M059J (cell line): ENCODE measurements at places on chromosomes 7 and 10.

- DNase-seq: peak; percentile 74
Measured at GRCh38 chr7:39735903-39736302, 112.5 kb downstream of the RALA start.

DNA sequence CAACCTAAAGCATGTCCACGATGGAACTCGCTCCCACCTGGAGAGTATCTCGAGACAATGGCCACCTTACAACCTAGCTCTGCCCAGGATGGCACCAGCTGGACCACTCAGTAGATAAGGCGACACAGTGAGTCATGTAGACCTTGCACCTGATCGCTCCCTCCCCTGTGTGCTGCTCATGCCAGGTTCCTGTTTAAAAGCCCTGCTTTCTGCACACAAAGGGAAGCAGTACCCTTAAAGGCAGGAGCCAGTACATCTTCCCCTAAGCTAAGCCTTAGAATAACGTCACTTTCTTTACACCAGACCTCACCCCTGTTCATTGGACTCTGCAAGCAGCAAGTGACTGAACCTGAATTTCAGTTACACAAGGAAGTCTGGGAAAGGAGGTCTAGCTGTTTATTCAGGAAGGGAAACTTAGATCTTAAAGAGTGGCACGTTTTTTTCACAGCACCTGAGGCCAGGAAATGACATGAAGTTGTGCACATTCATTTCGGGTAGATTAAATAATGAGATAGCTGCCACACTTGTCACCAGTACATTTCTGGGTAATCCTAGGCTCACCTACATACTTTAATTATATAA, 117.9 kb downstream of the MTPAP start:
- DNase-seq: no peak

- peak; percentile 19 for DNase-seq
Measured at GRCh38 chr7:43004082-43004481, 71.9 kb downstream of the MRPL32 start.

DNA sequence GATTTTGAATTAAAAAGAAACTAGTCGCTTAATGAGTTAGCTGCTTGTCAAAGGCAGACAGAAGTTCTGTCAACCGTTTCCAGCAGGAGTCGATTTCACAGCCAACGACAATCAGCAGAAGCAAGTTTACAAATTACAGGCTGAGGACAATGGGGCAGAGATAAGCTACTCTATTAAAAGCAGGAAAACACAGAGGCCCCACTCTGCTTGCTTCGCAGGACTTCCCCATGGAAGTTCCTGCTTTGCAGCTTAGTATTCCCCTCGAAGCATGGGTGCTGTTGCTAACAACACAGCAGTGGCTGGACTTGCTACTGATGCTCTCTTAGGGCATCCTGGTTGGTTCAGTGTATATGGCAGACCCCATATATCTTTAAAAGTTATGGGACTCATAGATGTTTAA, 50.8 kb upstream of the KLF6 start:
- DNase-seq: no peak

- DNase-seq: no peak
Measured at GRCh38 chr10:54909165-54909564, 108.1 kb upstream of the PCDH15 start.

GRCh38 chr10:113854761-113855588, 514 bp downstream of the NHLRC2 start:
- DNase-seq: peak; percentile 60

DNA sequence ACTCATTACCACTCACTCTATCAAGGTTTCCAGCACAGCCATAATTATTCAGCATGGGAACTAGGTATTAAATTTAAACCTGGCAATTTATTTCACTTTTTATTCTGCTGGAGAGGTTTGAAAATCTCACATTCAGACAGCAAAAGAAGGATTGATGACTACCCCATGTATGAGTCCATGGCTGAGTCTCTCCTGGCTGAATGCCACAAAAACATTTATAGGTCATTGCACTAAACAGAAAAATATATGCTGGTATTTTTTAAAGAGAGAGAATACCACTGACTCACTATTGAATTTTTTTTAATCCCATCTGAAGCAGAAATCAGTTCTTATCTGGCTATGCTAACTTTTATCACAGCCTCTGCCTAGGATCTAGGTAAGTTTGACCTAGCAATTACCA, 336.3 kb downstream of the PPP1R3A start:
- DNase-seq: peak; percentile 55

DNA sequence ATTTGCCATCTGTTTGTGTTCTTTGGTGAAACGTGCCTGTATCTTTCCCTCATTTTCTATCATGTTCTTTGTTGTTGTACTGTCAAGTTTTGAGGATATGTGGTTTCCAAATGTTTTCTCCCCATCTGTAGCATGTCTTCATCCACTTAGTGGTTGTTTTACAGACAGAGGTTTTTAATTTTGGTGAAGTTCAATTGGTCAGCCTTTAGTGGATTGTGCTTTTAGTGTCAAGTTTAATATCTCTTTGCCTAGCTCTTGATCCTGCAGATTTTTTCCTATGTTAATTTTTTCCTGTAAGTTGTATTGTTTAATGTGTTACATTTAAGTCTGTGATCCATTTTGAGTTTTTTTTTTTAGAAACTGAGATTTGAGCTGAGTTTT, 95.9 kb downstream of the ANKRD61 start:
- DNase-seq: no peak
